COR-L47 (cell line): ENCODE measurements at places on chromosomes 6 and 20.

DNA sequence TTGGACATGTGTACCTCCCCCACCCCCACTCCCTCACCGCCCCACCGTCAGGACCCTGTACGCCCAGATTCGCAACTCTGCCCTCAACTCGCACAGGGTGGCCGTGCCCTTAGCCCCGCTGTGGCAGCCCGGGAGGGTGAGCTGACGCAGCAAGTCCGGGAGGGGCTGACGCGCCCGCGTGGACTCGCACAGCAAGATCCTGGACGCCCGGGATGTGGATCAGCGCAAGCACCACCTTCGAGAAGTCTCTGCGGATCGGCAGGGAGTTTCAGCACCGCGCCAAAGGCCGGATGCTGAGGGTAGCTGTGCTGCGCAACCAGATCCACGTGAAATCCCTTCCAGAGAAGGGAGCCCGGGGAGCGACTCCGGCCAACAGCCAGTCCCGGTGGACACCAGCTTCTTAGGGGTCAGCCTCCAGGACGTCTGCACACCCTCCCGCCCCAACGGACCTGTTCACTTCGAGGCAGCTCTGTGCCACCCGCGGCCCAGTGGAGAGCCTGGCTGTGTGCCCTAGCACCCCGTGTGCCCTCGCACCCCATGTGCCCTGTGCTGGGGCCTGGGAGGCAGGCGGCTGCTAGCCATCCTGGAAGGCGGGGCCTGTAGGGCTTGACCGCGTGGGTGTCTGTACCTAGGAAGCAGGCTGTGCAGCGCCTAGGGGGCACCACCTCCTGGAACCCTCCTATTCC, 6.7 kb upstream of the GJA10 start:
- DNase-seq: no peak

GRCh38 chr6:44309092-44309491, 4.1 kb downstream of the AARS2 start:
- DNase-seq: no peak

DNA sequence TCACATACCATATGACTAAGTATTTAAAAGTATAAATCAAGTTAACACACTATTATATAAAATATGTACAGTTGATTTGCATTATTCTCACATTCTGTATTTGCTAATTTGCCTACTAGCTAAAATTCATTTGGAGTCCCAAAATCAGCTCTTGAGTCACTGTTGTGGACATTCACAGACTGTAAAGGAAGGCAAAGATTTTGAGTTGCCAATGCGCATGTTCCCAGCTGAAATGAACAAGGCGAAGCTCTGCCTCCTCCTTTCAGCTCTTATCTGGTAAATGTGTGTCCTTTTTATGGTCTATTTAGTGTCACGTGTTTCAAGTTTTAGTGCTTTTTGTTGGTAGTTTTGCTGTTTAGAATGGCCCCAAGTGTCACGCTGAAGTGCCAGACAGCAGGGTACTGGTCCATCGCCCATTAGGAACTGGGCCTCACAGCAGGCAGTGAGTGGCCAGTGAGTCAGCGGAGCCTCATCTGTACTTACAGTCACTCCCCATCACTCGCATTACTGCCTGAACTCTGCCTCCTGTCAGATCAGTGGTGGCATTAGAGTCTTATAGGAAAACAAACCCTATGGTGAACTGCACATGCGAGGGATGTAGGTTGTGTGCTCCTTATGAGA, 87.2 kb upstream of the ADTRP start:
- DNase-seq: no peak

DNA sequence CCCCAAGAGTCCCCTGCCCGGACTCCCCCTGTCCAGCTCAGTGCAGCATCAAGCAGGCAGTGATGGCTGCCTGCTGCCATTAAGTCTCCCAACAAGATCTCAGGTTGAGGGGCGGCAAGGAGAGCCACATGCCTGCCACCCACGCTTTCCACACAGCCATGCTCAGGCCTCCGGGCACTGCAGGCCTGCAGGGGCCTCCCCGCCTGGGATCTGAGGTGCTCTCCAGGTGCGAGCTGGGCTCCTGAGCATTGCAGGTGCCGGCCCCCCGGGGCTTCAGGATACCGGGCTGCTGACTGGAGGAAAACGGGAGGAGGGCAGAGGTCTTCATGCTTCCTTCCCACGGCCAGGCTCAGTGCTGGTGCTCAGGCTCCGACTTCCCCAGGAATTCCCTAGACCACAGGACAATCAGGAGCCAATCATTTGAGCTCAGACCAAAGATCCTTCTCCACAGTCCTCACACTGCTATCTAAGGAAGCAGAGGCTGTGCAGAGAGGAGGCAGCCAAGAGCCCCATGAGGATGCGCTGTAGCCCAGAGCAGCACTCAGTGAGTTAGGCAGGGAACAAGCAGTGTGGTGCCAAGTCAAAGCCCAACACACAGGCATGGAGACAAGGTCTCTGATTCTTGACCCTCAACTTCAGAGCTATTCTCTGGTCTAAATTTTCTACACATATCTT, 52.7 kb downstream of the PYGB start:
- DNase-seq: no peak

DNA sequence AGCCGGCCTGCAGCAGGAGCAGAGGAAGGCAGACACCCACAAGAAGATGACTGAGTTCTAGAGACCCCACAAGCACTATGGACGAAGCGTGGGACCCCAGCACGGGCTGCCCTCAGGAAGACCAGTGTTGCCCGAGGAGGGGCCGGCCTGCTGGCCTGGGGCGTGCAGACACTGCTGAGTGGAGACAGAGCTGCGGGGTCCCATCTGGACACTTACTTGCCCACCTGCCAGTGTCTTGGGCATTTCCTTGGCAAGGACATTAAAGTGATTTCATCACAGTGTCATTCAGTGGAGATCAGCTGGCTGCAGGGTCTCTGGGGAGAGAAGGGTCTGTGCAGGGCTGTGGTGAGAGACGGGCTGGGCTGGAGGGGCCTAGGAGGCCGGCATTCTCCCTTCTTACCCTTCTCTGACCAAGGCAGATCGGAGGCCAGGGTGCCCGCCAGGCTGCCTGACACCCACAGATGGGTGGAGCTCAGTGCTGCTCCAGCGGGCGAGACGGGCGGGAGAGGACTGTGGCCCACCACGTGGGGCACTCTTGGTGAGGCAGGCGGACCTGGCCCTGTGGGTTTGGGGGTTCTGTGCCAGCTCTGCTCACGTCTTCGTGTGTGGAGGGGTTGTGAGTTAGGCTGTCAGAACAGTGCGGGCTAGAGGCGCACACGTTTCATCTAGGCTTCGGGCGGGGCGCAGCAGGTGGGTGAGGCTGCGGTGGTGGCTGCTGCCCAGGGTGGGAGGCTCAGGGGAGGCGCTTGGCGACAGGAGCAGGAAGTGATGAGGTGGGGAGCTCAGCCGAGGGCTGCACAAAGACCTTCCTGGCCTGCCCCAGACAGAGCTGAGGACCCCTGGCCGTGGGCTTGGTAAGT, at the start of gene LIME1:
LIME1 (plus strand) TSS at position 806 of the 860 bp plus-strand sequence. CDS start 886 bp downstream, outside the sequence.
- no peak for DNase-seq

GRCh38 chr6:56528412-56528841, 114.3 kb downstream of the DST start:
- no peak for DNase-seq

DNA sequence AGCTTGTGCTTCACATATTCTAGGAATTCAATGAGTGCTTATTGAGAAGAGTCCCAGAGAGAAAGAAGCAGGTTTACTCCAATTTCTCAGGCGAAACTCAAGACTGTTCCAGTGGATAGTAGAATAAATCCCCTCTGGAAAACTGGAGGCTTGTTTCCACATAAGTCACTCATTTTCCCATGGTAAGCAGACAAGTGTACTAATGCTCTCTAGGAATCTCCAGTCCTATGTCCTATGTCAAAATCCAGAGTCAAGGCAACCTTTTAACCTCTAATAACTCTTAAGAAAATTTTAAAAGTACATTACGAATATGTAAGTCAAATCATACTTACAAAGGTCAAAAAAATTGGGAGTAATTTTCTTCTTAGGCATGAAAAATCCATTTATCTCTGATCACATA, 35.2 kb downstream of the SMLR1 start:
- DNase-seq: no peak

GRCh38 chr6:137297887-137298286, 78.7 kb upstream of the IFNGR1 start:
- DNase-seq: no peak

DNA sequence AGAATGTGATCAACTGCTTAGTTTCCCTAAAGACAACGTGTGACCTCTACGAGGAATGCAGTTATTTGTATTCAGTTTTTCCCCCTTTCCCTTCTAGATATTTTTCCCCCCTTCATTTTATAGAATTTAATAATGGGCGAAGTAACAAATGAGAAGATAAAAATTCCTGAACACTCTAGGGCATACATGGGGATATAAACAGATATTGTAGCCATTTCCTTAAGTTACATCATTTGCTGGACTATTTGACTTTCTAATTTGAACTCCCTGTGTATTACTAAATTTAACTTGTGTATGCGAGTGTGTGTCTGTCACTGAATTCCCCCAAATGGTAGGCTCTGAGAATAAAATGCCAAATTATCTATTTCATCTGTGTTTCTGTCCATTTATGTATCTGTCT, 99.0 kb upstream of the ZFP64 start:
- no peak for DNase-seq

GRCh38 chr6:836276-836853, 143.4 kb upstream of the EXOC2 start:
- DNase-seq: no peak

GRCh38 chr20:62710886-62711702, 2.5 kb downstream of the NTSR1 start:
- DNase-seq: no peak

DNA sequence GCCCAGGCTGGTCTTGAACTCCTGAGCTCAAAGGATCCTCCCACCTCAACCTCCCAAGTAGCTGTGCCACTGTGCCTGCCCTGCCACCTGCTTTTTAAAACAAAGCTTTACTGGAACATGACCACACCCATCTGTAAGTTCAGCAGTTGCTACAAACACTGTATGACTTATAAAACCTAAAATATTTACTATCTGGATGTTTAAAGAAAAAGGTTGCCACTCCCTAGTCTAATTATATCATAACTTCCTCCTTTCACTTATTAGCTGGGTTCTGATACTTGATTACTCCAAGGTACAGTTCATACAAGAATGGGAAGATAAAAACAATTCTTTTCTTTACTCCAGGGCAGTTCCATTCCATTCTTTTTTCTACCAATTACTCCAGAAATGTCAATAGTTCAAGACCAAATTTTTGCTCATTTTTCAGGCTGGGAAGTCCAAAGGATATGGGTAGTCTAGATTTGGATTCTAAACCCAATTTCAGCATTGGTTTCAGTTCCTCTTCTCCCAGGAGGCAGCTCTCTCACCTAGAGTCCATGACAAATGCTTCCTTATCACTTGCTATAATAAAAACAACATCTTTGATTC, 63.1 kb downstream of the SEC63 start:
- no peak for DNase-seq

- no peak for DNase-seq
These were observed 55.8 kb downstream of the SOBP start for GRCh38 chr6:107545763-107546162.

- DNase-seq: no peak
These were observed 10.3 kb downstream of the DUSP15 start for GRCh38 chr20:31859998-31860380.

- DNase-seq: no peak
These were observed 42.3 kb upstream of the FRMD1 start for GRCh38 chr6:168121303-168121665.

GRCh38 chr6:46407246-46407645, 84.0 kb downstream of the RCAN2 start:
- no peak for DNase-seq

GRCh38 chr6:143146186-143146851, 85.6 kb downstream of the AIG1 start:
- no peak for DNase-seq

- peak; percentile 33 for DNase-seq
These were observed 797 bp downstream of the SMIM13 start for GRCh38 chr6:11094411-11094851.

- peak; percentile 19 for DNase-seq
These were observed 10.2 kb downstream of the PLCB4 start for GRCh38 chr20:9078826-9079731.

DNA sequence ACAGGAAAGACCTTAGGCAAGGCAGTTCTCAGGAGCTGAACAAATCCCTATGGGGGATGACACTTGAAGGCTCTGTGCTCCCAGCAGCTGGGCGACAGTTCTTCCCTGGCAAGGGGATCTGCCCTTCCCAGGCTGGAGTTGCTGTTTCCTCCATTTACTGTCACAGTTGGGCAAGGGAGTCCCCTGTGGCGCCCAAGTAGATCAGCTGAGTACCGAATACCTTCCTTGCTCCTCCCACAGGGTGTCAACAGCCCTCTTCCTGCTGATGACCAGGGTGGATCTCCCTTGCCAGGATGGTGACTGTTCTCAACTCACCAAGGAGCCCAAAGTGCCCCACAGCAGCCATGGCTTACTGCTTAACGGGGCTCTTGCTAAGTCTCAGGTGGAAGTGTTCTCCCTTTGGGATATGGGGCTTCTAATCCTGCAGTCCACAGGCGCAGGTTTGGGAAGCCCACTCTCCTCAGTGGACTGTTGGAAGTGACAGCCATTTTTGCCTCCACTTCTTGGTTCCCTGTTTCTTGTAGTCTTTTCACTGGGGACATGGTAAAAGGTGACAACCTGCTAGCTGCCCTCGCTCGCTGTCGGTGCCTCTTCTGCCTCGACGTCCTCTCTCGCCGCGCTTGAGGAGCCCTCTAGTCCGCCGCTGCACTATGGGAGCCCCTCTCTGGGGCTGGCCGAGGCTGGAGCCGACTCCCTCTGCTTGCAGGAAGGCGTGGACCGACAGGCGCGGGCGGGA, 5.7 kb upstream of the PSMG4 start:
- no peak for DNase-seq

GRCh38 chr20:40866056-40866455, 162.6 kb upstream of the TOP1 start:
- no peak for DNase-seq

GRCh38 chr20:25054995-25055629, 2.8 kb downstream of the ACSS1 start:
- DNase-seq: no peak

GRCh38 chr6:164990901-164991300, 318.5 kb downstream of the C6orf118 start:
- no peak for DNase-seq

GRCh38 chr6:137903933-137904821, 37.1 kb downstream of the TNFAIP3 start:
- DNase-seq: no peak

- DNase-seq: no peak
These were observed 1.3 kb upstream of the UNC5CL start for GRCh38 chr6:41040101-41040939.

DNA sequence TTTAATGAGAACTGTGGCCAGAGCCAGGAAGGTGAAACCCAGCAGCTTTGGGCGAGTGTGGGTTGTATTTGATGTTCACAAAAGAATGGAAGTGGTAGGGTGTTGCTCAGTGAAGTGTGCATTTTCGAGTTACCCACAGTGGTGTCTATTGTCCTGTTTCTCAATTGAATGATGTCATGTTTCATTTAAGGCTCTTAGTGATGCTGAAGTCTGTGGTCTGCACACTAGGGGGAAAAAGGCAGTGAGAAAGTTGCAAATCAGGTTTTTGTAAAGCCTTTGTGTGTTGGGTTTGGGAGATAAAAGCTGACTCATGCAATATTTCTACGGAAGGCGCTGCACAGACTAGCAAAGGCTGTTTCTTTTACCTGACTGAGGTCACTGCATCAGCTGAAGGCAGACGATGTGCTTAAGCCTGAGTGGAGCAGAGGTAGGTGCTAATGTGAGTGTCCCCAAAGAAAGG, 121.1 kb downstream of the PLEKHG1 start:
- DNase-seq: no peak

- no peak for DNase-seq
These were observed 23.2 kb downstream of the L3MBTL3 start for GRCh38 chr6:130041594-130041993.

GRCh38 chr20:53301869-53302268, 291.8 kb downstream of the ZNF217 start:
- DNase-seq: no peak

- no peak for DNase-seq
These were observed 600.0 kb downstream of the QKI start for GRCh38 chr6:164014346-164015087.

GRCh38 chr20:32497589-32498224, 87.4 kb downstream of the NOL4L start:
- no peak for DNase-seq
